ENCODE measurements at places on chromosomes 11 and 22.

GRCh38 chr11:92504004-92504403 lies 279.4 kb downstream of the FAT3 start:
- no peak for DNase-seq

DNA sequence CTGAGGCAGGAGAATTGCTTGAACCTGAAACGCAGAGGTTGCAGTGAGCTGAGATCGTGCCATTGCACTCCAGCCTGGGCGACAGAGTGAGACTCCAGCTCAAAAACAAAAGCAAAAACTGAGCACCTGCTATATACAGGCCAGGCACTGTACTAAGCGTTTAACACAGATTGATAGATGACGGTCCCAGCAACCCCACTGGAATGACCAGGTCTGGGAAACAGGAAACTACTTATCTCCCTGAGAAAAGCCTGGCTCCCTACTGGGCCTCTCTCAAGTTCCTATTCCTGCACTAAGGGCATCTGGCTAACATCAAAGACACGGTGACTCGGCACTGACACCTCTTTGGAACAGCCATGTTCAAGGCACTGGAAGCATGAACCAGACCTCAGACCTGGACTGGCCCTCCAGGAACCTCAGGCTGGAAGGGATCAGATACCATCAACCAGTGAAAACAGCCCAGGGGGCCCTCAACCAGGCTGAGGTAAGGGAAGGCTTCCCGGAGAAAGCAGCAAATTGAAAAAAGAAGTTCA lies 16.6 kb downstream of the ARAP1 start:
- DNase-seq: no peak

DNA sequence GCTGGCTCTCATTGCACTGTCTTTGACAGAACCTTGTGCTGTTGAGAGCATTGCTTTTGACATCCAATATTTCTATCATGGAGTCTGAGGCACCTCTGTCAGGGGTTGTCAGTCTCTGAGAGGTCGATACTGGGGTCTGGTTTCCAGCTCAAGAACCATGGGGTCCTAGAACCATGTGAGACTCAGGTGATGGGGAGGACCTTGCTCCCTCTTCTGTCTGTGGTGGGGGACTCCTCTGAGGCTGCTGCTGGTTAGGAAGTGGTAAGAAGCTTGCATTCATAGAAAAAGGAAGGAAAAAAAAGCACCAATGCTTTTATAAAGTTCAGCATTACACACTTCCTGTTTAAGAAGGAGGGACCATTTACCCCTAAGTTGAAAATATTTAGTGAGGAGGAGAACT lies 91.8 kb upstream of the CD44 start:
- peak; percentile 79 for DNase-seq

DNA sequence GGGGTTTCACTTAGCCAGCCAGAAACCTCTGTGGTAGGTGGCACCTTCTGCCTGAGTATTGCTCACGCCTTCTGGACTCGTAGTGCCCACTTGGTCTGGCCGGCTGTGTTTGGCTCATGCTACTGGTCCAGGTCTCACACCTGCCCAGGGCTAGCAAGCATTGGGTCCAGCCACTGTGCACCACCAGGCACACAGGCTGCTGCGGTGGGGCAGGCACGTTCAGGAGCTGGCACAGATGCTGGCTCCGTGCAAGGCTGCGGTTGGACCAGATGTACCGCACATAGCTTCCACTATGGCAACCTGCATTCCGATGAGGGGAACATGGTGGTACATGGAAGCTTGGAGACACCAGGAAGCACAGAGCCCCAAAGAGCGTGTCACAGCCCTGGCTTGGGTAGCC lies 34.8 kb upstream of the EXPH5 start:
- DNase-seq: no peak

DNA sequence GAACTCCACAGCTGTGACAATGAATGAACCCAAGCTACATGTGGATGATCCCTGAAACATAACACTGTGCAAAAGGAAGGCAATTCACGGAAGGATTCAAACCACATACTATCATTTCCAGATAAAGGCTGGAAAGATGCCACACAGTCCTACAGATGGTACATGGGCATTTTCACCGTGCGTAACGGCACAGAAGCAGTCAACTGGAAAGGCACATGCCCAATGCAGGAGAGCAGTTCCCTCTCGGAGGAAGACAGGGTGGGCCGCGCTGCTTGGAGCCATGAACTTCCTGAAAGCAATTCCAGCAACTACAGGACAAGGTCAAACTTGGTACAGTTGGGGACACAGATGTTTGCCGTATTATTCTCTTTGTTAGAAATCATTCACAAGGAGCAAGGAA lies 103.7 kb downstream of the SHANK2 start:
- no peak for DNase-seq

GRCh38 chr11:125618383-125618782 lies 6.6 kb upstream of the CHEK1 start:
- no peak for DNase-seq

- DNase-seq: no peak
These were observed 26.8 kb downstream of the TENM4 start for GRCh38 chr11:79414041-79414440.

GRCh38 chr22:32207971-32208480 lies 3.2 kb upstream of the RFPL2 start:
- no peak for DNase-seq

- DNase-seq: no peak
These were observed 18.9 kb downstream of the IFT27 start for GRCh38 chr22:36756746-36757655.

DNA sequence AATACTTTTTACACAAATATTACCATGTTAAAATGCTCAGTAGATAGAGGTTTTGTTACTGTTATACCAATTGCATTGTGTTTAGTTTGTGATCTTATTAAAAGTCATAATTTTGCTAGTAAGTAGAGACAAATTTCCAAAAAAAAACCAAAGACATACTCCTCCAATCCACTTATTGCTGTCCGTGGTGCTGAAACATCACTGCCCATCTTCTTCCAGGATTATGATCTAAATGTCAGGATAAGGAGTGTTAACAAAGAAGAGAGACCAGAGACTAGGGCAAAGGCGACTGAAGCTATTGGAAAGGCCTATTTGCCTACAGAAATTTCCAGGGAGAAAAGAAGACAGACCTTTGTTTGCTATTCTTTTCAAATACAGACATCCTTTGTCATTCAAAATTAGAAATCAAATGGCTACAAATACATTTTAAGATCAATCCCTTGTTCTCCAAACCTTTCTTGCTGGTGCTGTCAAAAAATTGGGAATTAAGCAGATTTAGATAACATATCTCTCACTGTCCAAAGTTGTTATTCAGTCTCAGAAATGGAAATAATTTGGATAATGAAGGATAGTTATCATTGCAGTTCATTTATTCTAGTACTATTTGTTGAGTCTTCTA lies 199.7 kb downstream of the C11orf91 start:
- DNase-seq: no peak

DNA sequence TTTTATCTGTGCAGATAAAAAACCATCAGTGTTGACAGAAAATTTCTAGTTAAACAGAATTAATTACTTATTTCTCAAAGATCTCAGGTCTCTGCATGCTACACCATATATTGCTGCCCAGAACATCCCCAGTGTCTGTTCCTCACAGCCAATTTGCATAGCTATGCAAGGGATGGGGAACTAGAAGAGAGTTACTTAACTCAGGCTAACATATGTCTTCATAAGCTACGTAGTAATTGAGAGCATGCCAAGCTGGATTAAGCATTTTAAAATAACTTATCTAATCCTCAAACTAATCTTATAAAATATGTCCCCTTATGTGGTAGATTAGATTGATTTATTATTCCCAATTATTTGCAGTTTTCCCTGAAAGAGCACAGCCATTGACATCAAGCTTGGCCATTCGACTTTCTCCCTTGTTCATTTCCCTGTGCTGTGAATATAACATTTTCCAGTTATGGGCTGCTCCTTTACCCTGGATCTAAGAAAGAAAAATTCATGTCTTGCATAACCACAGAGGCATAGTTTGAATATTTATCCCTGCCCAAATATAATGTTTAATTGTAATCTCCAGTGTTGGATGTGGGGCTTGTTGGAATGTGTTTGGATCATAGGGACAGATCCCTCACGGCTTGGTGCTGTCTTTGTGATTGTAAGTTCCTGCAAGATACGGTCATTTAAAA lies 69.1 kb downstream of the C11orf87 start:
- no peak for DNase-seq

DNA sequence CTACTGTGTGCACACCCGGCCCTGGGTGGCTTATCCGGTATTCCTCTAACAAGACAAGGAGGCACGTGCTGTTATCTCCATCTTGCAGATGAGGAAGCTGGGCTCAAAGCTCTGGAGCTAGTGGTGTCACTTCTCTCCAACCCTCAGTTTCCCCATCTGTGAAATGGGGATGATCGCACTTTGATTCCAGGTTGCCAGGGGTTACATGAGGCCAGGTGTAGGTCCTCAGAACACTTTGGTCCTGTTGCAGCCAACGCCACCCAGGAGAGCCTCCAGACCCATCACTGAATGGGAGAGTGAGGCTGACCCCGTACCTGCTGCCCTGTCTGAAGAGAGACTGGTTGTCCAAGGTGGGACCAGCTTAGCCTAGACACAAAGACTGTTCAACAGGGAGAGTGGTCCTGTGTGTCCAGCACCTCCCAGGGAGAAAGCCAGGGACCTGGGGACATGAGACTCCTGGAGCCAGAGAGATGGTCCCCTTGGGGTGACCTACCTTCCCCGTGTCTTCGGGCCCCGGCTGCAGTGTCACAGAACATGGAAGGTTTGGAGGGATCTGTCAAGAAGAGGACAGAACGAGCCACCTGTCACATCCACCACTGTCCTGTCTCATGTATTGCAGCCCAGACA lies 41.0 kb downstream of the TPBGL start:
- no peak for DNase-seq

- DNase-seq: no peak
These were observed 3.3 kb downstream of the PHOX2A start for GRCh38 chr11:72240461-72241290.

GRCh38 chr11:101553891-101554292 lies 29.9 kb downstream of the TRPC6 start:
- DNase-seq: no peak

DNA sequence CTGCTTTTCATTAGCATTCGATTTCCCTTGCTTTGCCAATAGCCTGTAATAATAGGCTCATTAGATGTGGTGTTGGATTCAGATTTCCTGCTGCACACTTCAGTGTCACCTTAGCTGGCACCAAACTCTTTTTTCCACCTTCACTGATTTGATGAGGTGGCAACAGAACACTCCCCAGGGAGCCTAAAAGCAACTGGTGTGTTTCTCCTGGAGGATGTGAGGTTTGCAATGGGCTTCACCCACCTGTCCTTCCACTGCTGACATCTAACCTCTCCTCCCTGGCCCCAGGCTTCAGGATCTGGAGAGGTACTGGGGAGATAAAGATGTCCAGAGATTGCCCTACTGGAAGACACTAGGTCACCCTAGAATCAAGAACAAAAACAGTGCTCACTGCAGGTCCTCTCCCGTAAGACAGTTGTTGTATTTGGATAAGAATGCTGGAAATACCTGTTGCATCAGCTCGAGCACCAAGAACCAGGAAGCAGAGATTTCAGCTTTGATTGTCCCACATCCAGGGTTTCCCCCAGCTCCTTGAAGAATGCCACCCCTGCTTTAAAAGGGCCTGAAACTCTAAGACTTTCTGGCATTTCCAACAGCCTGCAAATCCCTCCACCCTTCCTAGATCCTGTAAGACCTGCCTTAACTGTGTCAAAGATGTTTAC lies 96.9 kb downstream of the SLC1A2 start:
- DNase-seq: no peak

DNA sequence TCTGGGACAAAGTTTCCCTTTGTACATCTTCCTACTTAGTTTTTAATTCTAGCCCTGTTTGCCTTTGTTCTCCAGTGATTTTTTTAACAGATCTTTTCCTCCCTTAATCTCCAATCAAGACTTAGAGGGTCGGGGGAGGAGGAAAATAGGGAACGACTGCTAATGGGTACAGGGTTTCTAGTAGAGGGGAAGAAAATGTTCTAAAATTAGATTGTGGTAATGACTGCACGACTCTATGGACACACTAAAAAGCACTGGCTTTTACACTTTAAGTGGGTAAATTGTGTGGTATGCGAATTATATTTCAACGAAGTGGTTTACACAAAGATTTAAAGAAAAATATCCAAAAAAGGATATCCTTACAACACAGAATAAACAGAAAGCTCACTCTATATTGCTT lies 110.0 kb upstream of the SPON1 start:
- no peak for DNase-seq

GRCh38 chr11:119700030-119700429 lies 29.0 kb downstream of the NECTIN1 start:
- DNase-seq: no peak
